Vagina (tissue), 2 donors: ENCODE measurements at places on chromosomes 1 and 21.

DNA sequence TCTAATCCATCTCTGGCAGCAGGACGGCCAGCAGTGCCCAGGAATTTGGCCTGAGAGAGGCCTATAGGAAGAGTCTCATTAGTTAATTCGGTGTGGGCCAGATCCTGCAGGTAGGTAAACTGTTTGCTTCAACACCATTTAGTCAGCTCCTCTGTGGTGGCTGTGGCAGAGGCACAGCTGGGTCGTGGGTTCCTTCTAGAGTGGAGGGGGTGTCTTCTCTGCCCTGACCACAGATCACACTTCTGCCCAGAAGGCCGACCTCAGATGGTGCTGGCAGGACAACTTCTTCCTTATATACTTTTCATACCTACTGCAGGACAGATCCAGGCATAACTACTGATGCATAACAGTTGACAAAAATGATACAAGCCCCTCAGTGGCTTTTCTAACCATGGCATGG is 281.4 kb downstream of the RPS6KC1 start:
- no peak for DNase-seq

- DNase-seq = no peak
Observed at GRCh38 chr1:48750109-48750508, 26.6 kb downstream of the BEND5 start.

GRCh38 chr1:201535046-201535918 is 3.6 kb upstream of the NAV1 start:
- DNase-seq = no peak

- DNase-seq = no peak
Observed at GRCh38 chr21:14678973-14679574, 133.0 kb upstream of the SAMSN1 start.

DNA sequence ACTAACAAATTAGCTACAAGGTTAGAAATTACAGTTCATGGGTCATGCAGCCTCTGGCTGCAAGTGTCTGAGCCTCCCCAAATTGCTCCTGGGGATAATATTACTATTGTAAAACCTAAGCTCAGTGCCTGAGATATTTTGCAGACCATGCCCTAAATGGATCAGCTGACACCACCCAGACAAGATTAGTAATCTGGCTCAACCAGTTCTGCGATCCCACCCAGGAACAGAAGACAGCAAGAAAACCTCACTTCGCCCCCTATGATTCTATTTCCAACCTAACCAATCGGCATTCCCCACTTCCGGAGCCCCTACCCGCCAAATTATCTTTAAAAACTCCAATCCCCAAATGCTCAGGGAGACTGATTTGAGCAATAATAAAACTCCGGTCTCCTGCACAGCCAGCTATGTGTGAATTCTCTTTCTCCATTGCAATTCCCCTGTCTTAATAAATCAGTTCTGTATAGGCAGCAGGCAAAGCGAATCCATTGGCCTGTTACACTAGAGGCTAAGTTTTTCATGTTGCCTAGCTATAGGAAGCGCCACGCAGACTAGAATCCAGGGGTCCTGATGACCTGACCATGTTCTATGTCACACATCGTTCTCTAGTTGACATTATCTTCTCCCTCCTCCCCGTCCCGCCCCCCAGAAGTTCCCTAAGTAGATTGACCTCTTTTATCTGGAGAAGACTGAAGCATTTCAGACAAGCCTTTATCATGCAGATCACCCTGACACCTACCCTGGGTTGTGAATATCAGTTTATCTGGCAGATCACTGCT is 22.4 kb upstream of the ZFYVE9 start:
- DNase-seq = no peak

DNA sequence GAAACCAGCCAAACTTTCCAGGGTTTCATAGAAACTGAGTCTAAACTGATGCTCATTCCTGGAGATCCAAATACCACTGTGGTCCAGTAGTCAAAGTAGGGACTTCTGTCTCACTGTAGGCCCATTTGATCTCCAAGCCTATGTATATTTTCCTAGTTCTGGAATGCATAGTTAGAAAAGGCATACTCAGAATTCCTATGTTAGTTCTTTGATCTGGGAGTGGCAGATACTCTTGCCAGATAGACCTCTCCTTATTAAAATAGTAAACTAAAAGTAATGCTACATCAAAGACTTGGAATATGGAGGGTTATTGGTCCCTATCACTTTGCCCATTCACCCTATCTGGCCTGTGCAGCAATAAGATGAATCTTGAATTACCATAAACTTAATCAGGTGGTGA is 10.4 kb upstream of the SGIP1 start:
- no peak for DNase-seq

GRCh38 chr1:58003059-58003458 is 543.5 kb downstream of the OMA1 start:
- no peak for DNase-seq

- no peak for DNase-seq
Observed at GRCh38 chr1:117653732-117654492, 48.1 kb downstream of the TENT5C start.

- no peak for DNase-seq
Observed at GRCh38 chr1:66380452-66381212, 153.3 kb upstream of the SGIP1 start.

GRCh38 chr1:27307874-27308598 is 13.9 kb upstream of the TMEM222 start:
- no peak for DNase-seq

DNA sequence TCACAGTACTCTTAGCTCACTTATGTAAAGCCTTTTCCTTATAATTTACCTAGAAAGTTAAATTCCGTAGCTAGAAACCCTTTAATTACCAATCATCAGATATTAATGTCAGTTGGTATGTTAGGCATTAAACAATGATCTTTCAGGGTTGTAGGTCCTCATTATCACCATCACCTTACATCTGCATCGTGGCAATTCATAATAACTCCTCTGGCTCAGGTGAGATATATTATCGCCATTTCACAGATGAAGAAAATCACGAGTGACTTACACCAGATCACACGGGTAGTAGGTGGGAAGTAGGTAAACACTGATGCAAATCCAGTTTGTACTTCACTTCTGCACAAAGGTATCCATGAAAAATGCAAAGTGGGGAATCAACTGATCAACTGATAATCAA is 639 bp downstream of the NUP133 start:
- no peak for DNase-seq

DNA sequence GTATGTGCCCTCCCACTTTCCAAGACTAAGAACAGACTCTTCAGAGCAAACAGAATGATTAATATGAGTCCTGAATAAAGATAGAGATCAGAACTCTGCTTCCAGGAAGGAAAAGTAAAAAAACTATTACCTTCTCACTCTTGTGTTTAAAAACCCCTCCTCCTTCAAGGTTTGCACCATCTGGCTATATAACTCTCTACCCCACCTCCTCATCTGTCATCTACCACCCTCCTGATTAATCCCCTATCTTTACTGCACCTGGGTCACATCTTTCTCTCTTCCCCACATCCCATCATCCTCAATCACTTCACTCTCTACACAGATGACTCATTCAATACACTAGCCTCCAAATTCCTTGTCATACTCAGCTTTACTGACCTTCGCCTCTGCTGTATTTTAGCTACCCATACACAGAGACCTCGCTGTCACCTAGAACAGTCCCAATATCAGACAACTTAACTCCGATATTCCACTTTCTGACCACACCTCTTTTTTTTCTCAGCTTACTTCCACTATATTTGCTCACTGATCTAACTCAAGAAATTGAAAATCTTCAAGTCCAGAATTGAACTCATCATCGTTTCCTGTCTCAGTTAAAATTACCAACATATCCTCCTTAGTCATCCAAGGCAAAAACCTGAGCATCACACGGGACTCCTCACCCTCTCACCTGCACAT is 3.7 kb downstream of the SCMH1 start:
- no peak for DNase-seq

- DNase-seq = no peak
Observed at GRCh38 chr1:30512914-30513265, 210.5 kb downstream of the MATN1 start.

GRCh38 chr1:41562328-41562727 is 77.8 kb upstream of the EDN2 start:
- DNase-seq = no peak

GRCh38 chr1:207866471-207867135 is 44.3 kb downstream of the CD34 start:
- no peak for DNase-seq

DNA sequence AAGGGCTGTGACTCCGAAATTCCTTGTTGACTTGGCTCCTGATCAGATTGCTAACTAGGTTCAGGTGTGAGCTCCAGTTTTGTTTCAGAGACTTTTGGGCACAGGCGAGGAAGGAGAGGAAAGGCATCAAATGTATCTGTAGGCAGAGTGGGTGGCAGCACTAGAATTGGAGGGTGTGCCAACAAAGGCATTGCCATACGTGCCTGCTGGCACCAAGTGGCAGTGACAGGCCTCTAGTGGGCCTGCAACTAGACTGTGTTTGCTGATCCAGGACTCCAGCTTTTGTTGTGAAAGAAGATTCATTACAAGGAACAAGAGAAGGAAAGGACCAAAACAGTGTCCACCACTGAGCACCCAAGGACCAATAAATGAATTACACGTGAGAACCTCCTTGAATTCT is 79.5 kb downstream of the TM2D1 start:
- DNase-seq = no peak

GRCh38 chr21:44083631-44084291 is 23.4 kb upstream of the PWP2 start:
- DNase-seq = no peak
